ENCODE measurements at places on chromosomes 3 and 15.

DNA sequence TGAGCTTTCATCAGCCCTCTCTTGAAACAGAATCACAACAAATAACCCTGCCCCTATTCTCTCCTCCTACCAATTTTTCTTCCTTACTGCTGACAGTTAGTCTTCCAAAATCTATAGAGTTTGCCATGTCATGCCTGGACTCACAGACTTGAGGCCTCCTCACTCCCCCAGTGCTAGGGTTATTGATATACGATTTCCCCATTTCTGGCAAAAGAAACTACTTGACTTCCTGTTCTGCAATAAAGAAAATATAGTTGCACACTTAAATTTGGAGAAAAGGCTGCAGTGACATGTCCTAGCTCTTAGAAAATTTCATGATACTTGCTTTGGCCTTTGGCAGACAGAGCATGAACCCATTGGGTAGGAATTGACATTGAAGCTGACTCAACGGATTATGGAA, 75.9 kb downstream of the CYP19A1 start:
- DNase-seq: no peak

- DNase-seq: peak; percentile 28
Measured at GRCh38 chr15:66400351-66400774, 13.7 kb downstream of the MAP2K1 start.

GRCh38 chr15:37223089-37223488, 122.7 kb upstream of the MEIS2 start:
- no peak for DNase-seq

GRCh38 chr3:73563896-73564582, 60.7 kb downstream of the PDZRN3 start:
- peak; percentile 82 for DNase-seq

DNA sequence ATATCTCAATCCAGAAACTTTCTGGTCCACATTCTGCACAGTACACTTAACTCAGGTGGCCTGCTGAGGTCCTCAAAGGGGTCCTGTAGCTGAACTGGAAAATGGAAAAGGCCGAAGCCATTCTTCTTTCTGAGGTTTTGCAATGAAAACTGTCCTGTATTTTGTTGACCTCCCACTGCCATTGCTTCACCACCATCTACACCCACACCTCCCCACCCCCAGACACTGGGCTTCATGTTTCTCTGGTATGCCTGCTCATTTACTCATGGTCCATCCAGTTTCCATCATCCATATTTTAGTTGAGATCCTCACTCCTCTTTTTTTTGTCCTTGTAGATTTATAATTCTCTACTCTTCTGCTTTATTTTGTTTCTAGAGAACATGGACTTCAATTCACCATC, 115.7 kb upstream of the SLC24A5 start:
- DNase-seq: no peak

GRCh38 chr3:4398941-4399245, 68.2 kb downstream of the SUMF1 start:
- no peak for DNase-seq

- DNase-seq: no peak
Measured at GRCh38 chr3:93910097-93910496, 63.6 kb downstream of the PROS1 start.

- no peak for DNase-seq
Measured at GRCh38 chr3:129594409-129594808, 12.1 kb downstream of the PLXND1 start.

GRCh38 chr15:32651229-32651837, 9.8 kb downstream of the SCG5 start:
- peak; percentile 84 for DNase-seq

DNA sequence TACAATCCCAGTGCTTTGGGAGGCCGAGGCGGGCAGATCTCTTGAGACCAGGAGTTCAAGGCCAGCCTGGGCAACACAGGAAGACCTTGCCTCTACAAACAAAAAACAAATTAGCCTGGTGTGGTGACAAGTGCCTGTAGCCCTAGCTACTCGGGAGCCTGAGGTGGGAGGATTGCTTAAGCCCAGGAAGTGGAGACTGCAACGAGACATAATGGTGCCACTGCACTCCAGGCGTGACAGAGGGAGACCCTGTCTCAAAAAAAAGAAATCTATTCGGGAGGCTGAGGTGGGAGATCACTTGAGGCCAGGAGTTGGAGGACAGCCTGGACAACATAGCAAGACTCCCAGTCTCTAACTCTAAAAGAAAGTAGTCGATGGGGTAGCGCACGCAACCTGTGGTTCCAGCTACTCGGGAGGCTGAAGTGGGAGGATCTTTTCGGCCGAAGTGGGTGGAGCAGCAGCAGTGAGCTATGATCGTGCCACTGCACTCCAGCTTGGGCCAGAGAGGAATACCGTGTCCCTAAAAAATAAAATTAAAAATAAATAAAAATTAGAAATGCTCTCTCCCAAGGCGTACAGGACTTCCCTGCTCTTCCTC, 775 bp downstream of the C3orf33 start:
- peak; percentile 12 for DNase-seq

Data from fibroblast of upper back skin (primary cell).